Urinary bladder (tissue), 4 donors: ENCODE measurements at places on chromosomes 7 and 10.

DNA sequence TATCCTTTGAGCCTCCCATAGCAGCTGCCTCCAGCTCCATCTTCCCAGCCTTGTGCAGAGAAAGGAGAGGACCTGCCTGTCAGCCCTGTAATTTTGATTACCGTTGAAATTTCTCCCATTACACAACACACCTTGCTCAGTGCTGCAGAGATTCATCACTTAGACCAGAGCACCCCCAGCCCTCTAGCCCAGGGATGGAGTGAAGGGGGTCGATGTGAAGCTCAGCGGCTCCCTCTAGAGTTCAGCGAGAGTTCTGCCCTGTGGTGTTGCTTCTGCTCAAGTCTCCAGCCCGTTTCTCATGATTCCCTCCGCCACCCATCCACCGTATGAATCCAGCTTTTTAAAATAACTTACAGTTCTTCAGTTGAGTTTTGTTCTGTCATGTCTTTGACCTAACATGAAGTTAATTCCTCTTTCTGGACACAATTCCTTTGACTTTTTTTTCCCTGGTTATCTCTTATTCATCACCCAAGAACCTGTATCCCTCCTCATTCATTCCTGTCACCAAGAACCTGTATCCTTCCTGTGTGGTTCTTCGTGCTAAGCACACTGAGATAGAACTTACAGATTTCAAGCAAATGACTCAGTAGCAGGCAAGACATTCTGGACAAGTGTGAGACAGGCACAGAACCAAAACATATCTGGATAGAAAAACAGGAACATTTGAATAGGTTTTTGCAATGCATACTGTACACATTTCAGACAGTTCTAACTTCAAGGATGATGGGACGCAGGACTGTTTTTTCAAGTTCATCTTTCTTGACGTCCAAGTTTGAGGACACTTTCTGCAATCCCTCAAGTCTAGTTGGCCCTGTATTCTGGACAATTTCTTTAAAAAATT is 35.0 kb upstream of the ZNF32 start:
- no peak for DNase-seq

- no peak for DNase-seq
These were observed 98.7 kb downstream of the NOC3L start for GRCh38 chr10:94264085-94264484.

GRCh38 chr7:77542895-77543294 is 5.8 kb downstream of the PTPN12 start:
- no peak for DNase-seq

DNA sequence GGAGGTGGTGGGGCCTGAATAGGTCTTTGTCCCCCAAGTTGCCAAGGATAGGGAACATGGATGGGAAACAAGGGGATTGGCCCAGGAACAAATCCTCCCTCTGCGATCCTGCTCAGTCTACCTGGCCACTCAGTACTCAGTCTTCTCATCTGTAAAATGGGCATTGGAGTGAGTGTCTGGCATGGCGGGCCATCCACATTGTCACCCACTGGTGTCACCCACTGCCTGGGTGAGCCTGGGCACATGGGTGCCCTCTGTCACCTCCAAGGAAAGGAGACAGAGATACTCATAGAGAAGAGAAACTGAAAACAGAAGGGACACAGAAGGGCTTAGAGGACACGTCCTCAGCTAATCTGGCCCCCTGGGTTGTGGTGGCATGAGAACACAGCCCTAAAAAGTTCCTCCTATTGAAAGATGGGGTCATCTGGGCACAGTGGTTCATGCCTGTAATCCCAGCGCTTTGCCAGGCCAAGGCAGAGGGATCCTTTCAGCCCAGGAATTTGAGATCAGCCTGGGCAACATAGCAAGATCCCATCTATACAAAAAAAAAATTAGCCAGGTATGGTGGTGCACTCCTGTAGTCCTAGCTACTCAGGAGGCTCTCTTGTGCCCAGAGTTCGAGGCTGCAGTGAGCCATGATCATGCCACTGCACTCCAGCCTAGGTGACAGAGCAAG is 12.5 kb upstream of the TNRC18 start:
- no peak for DNase-seq

DNA sequence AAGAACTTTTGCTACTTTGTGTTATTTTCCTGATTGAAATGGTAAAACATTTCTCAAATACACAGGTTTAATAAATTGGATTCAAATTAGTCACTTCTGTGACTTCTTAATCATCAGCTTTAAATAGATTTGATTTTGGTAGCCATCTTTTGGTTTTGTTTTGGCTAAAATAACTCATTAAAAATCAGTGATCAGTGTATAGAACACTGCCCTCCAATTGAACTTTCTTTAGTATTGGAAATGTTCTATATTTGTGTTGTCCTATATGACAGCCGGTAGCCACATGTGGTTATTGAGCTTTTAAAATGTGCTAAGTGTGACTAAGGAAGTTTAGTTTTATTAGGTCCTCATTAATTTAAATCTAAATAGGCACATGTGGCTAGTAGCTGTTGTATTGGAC is 50.4 kb downstream of the GLCCI1 start:
- DNase-seq: no peak

- DNase-seq: no peak
These were observed 77.6 kb upstream of the JAZF1 start for GRCh38 chr7:28258240-28258639.

DNA sequence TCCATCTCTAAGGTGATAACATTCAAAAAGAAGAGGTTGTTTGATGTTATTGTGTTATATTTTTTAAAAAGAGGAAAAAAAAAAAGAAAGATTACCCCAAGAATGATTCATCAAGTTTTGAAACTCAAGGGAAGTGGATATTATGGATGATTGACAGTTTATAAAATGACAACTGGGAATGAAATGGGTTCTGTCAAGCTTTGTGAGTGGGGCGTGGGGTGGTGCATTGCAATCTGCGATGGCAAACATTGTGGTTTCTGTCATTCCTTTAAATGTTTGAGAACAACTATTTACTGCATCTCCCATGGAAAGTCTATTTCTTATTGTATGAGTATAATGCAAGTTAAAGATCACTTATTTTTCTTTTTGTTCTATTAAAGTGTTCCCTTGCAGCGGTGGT is 297.0 kb downstream of the CCDC3 start:
- DNase-seq: no peak

GRCh38 chr10:81248886-81249285 is 626.1 kb upstream of the NRG3 start:
- DNase-seq: no peak

GRCh38 chr10:123200531-123200930 is 46.3 kb downstream of the BUB3 start:
- DNase-seq: no peak

GRCh38 chr7:45578467-45578866 is 4.3 kb downstream of the ADCY1 start:
- DNase-seq: no peak

GRCh38 chr10:69220041-69220451 is at the start of gene HKDC1:
HKDC1 (plus strand) TSS chr10:69220332; CDS start chr10:69220436, 104 bp downstream.
- no peak for DNase-seq

DNA sequence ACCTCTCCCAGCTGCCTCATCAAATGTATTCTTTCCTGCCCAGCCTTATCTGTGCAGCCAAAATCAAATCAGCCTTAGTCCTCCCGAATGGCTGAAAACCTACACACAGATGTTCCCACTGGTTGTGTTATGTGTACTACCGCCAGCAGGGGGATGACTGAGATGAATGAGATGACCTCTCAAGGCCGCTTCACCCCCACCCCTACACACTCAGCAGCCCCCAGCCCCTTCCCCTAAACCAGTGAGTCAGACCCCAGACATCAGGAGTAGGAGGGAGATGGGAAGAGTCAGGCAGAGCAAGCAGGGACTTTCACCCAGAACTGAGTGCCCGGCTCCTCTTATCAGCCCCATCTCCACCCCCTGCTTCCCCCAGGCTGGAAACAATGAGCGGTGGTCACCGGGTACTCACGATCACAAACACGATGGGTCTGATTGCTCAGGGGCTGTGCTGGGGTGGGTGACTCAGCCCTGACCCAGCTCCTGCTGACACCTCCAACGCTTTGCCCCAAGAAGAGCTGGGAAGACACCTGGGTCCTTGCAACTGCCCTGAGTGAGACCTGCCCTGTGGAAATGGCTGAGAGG is 6.5 kb upstream of the C10orf105 start:
- DNase-seq: no peak
